ENCODE measurements at places on chromosomes 12 and 14. TPM values are rescaled to one million over a fixed set of nuclear protein-coding genes. Genes with fewer than 3 reads are reported as not detected.

GRIP1 gene
- 0.31 TPM for polyA plus RNA-seq

HIF1A gene
- polyA plus RNA-seq, result 49.6 TPM

SUSD6 gene
- polyA plus RNA-seq, result 9.3 TPM

- DNase-seq, result no peak
Measured at GRCh38 chr12:76777765-76778216, 13.9 kb downstream of the ZDHHC17 start.

- DNase-seq, result no peak
Measured at GRCh38 chr14:56803816-56804535, 6.3 kb downstream of the OTX2 start.

TNS2 gene
- 0.35 TPM for polyA plus RNA-seq

Measured in CD8-positive, alpha-beta memory T cell (primary cell).